ENCODE measurements at places on chromosomes 1 and 21.

DNA sequence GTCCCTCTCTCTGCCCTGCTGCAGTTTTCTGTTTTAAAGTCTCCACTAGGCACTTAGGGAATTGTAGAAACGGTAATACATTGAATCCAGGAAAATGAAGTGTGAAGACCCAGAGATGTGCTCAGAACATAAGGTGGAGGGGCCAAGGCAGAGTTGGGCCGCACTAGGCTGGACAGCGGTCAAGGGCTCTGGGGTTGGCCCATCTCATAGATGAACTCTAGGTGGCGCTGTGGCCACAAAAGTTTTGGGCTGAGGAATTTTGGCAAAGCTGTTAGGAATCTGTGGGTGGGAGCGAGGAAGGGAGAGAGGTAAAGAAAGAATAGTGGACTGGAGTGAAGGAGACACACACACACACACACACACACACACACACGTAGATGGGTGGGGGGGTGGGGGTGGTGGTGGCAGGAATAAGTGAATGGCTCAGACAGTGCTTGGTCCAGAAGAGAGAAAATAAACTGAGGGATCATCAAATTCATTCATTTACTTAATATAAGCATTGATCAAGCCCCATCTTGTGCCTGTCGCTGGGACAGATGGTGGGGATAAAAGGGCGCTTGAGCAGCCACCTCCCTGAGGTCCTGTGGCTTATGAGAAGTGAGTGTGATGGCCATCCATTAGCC is 258.5 kb downstream of the TRABD2B start:
- DNase-seq: no peak

GRCh38 chr1:194081444-194081843 is 895.0 kb upstream of the B3GALT2 start:
- no peak for DNase-seq

DNA sequence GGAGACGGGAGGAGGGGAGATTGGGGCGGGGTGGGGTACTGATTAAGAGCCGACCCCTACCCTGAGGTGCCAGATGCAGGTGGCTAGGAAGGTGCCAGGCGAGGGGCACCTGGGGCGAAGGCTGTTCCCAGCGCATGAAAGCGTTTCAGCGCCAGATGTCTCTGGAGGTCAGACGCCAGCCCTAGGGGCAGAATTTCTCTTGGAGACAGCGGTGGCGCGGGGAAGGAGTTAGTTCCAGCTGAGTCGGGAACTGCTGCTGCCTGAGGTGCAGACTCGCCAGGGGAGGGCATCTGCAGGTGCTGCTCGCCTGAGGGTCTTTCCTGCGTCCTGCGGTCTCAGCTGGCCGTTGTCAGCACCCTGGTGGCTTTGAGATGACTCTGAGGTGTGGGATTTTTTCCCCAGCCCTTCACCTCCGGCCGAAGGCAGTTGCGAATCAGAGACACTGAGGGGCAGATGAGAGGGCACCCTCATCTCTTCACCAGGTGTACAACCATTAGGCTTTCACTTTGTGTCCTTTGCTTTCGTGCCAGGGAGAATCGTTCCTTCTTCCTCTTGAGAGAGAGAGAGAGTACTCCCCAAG is 539 bp downstream of the CGN start:
- no peak for DNase-seq

DNA sequence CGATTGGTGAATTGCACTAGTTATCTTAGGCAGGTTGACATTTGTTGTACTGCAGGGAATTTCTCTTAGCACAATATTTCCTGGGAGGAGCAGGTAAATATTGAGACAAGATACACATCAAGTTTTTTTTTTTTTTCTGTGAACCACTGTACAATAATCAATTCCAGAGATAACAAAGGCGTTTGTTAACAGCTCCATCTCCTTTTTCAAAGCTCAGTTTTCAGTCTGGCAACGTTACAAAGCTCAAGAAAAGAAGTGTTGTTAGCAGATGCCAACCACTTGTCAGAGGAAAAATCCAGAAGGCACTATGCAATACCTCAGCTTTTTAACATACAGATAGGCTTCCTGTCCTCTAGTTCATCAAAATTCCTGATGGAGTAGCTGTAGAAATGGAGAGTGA is 40.9 kb upstream of the DAB1 start:
- no peak for DNase-seq

- no peak for DNase-seq
Measured at GRCh38 chr1:6724517-6725141, 23.0 kb upstream of the DNAJC11 start.

DNA sequence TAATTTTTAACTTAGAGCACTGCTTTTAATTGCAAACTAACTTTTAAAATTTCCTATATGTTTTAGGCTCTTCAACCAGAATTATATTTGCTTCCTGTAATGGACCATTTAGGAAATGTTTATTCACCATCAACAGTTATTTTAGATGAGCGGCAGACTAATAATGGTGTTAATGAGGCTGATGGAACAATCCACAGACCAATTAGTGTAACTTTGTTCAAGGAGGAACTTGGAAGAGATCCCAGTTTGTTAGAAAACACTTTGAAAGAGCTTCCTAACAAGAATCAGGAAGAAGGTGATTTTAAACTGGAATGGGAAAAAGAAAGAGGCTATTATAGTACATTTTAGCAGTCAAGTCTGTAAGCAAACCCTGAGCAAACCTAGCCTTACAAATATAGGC is 19.4 kb upstream of the GNG5 start:
- no peak for DNase-seq

- no peak for DNase-seq
Measured at GRCh38 chr1:70504176-70504820, 93.2 kb downstream of the CTH start.

- DNase-seq: no peak
Measured at GRCh38 chr1:34342334-34342733, 165.6 kb downstream of the C1orf94 start.

- DNase-seq: no peak
Measured at GRCh38 chr1:70706381-70707037, 295.4 kb downstream of the CTH start.

DNA sequence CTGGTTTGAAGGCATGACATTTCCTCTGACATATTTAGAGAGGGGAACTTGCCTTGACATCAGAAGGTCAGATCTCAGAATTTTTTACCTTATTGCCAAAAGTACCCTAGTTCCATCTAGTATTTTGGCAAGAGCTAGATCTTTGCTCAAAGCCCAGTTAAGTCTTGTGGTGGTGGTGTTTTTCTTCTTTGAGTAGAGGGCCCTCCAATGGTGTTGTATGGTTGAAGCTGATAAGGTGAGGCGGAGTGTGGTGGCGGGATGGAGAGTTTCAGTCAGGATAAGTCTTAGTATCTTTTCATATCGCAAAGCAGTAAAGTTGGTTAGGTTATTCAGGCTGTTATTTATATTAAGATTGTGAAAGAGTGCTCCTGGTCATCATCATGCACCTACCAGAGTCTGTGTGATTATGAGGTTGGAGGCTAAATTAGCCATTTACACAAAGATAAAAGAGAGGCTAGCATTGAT is 20.1 kb upstream of the MACF1 start:
- DNase-seq: no peak

DNA sequence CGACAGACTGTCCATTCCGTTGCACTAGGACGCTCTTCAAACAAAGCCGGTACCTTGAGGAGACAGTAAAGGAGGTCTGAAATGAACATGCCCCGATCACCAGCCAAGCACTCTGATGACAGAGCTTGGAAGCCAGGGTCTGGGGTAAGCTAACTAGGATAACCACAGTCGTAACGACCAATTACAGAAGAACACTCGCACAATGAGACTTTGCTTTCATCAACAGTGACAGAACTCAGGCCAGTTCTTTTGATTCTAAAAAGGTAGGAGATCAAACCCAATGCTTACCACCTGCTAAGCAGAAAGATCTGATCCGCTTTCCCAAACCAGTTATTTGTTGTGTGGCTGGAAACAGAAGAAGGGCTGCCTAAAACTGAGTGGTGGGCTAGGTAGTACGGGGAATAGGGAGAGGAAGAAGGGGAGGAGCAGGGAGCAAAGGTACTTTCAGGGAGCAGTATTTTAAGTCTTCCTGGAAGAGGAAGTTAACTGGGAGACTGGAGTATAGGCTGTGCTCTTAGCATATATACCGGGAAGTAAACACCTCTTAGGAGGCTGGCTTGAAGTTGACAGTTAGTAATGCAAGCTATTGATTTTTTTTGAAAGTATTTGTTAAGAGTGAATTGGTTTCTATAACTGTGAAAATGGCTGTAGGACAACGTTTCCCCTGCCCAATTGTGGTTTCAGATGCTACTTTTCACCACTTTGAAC is 38.4 kb downstream of the UCK2 start:
- no peak for DNase-seq

DNA sequence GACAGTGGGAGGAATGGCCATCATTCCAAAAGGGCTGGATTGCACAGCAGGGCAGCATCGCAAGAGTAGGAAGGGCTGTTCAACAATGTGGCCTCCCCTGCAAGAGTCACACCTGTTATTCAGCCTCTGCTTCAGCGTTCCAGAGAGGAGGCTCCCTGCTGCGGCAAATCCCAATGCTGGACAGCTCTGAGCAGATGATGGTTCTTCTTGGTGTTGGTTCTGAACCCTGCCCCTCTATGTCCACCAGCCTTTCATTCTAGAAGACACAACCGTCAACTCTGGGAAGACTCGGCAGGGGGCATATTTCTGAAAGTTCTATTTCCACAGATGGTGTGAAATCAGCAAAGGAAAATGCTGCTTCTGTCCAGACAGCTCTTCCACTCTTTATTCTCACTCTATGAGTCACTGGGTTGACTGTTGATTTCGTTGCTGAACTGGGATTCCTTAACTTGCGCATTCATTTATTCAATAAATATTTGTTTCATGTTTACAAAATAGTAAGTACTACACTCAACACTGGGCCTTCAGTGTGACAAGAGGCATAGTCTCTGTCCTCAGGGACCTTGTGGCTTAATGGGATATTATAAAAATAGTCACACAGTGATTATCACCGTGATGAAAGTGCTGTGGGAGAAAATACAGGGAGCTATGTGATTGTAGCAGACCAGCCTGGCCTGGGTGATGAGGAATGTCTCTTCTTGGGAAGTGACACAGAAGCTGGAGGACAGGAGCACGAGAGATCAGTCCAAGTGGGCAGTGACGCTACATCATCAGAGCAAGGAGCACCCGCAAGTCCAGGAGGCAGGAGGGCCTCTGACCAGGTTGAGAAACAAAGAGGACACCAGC is 260.3 kb downstream of the SIPA1L2 start:
- no peak for DNase-seq

DNA sequence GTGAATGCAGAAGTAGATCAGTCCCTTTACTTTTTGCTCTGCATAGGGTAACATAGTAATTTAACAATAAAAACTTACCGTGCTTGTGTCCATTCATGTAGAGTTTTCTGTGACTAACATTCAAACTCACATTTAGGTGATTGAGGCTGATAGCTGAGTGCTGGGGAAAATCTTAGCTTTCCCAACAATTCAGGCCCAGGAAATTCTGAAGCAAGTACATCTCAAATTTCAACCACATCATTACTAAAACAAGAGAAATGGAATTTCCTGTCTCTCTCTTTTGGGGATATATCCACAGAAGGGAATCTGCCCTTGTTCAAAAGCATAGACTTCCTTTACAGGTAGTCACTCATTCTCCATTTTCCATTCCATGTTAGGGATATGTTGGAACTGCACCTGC is 33.1 kb upstream of the C1orf146 start:
- no peak for DNase-seq

DNA sequence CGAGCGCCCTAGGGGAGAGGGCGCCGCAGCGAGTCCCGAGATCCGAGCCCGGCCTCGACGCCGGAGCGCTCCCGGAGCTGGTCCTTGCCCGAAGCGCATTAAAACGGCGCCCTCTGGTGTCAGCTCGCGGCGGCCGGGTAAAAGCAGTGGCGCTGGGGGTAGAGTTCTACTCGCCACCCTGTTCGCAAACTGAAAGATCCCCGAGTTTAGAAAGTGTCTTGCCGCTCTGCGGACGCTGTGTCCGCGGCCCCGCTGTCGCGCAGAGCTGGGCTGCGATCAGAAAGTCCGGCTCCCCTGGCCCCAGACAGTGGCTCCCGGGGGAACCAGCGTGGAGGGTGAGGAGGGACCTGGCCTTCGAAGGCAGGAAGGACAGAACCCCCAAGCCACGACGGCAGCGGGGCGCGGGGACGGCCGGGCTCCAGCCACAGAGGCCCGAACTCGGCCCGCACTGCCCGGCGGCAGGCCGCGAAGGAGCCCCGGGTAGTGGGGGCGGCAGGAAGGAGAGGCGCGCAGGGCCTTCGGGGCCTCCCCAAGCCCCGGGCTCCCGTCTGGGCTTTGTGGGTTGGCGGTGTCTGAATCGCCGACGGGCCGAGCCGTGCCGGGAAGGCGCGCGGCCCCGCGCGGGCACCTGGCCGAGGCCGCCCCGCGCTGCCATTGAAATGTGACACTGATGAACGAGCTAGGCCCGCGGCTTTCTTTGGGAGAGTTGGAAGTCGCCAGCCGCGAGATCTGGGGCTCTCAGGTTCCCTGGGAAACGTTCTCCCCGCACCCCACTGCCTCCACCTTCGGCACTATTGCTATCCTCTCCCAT is 39.1 kb upstream of the NFIA start:
- no peak for DNase-seq

GRCh38 chr1:197526736-197527371 is 248.4 kb downstream of the DENND1B start:
- DNase-seq: no peak

DNA sequence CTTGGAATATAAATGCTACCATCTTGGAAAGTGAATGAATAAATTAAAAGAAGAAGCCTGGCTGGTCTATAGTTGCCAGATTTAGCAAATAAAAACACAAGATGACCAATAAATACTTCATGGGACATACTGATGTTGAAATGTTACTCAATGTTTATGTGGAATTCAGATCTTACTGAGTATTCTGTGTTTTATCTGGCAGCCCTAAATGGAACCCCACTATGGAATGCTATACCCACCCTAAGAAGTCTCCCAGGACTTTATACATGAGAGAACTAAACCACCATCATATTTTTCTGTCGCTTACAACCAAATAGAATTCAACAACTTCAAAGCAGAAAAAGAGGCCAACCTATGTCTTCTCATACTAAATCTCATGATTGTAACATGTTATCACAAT is 177.6 kb upstream of the HMCN1 start:
- no peak for DNase-seq

- no peak for DNase-seq
Measured at GRCh38 chr1:154565876-154566275, 1.7 kb upstream of the CHRNB2 start.
